Mesenteric fat pad (tissue), 1 donor: ENCODE measurements at places on chromosomes 5 and 9. TPM values are rescaled to one million over a fixed set of nuclear protein-coding genes. Genes with fewer than 3 reads are reported as not detected.

DNA sequence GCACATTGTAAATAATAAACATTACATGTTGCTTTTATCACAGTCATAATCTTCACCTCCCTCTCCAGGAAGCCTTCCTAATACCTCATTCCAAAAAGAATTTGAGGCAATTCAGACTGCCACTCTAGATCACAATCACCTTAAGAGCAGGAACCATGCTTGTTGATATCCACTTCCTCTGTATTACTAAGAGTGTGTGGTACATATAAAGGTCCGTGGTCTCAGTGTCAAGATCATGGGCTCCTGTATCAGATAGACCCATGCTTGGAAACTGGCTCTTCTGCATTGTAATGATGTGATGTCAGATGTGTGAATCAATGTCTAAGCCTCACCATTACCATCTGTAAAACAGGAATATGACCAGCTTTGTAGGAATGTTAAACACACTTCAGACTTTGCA is 114.1 kb downstream of the SPOCK1 start:
- no peak for DNase-seq

DNA sequence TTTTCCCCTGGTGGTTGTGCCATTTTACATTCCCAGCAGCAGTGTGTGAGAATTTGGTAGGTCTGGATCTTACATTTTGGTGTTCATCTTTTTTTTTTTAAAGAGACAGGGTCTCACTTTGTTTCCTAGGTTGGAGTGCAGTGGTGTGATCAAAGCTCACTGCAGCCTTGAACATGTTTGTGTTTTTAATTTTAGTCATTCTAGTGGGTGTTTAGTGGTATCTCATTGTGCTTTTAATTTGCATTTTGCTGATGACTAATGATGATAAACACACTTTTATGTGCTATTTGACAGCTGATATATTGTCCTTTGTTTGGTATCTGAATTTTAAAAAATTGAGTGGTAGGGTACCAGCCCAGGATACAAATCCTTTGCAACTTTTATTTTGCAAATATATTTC is 53.4 kb upstream of the POMT1 start:
- no peak for DNase-seq

DNA sequence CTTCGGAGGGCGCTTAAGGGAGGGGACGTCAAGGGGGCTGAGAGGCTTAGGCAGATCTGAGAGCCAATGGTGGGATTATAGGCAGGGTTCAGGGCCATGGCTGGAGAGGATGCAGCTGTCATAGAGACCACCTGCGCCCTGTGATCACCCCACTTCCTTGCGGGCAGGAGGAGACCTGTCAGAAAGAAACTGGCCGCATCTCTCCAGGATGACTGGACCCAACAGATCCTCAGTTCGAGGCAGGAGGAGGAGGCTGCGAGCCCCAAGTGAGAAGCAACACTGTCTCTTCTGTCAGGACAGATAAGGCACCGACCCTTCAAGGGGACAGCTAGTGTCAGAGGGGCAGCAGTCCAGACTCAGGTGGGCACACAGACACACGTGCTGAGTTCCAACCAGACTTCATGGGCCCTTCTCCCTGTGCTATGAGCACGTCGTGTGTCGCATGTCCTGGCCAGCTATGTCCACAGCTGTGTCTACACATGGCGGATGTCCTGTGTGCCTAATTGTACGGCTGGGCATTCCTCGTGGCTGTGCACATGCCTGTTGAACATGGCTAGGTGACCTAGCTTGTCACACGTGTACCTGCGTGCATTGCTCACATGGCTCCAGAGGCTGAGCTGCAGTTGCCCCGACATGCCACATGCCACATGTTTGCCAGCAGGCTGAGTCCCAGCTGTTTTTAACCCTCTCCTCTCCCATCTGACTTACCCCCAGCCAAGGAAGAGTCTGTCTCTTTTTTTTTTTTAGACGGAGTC is 583 bp upstream of the AQP3 start:
- no peak for DNase-seq

DNA sequence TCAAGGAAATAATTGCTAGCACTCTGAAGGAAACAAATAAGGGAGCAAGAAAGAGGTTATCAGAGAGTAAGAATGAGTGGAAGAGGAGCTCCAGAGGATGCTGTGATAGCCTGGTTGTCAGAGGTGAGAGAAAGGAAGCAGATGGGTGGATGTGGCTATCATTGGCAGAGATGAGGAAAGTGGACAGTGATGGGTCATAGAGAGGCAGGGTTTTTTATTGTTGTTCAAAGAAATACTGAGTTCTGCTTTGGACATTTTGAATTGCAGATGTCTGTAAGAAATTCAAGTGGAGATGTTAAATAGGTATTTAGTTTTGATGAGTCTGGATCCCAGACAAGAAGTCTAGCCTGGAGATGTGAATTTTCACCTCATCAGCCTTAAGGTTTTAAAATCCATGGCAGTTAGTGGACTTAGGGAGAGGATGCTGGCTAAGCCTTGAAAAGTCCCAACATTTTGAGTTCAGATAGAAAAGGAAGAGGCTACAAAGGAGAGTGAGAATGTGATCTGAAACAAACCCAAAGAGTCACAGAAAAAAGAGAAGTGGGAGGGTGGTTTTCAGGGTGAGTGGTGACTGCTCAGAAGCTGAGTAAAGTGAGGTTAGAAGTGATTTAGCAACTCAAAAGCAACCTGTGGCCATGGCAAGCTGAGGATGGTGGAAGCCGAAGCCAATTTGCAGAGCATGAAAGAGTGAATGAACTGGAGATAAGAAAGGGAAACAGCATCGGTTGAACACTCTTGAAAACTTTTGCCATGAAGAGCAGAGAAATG is 50.4 kb downstream of the PPIC start:
- no peak for DNase-seq

GRCh38 chr5:143585970-143586369 is 182.5 kb upstream of the NR3C1 start:
- no peak for DNase-seq

DNA sequence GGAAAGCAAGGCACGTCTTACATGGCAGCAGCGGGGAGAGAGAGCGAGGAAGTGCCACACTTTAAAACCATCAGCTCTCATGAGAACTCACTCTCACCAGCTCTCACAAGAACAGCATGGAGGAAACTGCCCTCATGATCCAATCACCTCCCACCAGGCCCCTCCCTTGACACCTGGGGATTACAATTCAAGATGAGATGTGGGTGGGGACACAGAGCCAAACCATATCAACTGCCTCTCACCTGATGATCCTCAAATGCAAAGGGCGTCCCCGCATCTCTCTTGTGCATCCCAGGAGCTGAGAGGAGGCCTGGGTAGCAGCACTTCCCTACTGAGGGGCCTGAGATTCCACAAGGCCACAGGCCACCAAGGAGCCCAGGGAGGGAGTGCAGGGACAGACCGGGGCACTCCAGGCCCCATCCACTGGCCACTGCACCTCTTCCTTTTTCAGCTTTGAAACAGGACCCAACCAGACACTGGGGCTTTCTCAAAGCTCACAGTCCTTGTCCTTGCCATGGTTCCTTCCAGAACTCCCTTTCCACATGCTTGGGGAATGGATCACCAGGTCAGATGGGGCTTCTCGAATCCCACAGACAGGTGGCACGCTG is 54.5 kb upstream of the IL17B start:
- DNase-seq = no peak

DNA sequence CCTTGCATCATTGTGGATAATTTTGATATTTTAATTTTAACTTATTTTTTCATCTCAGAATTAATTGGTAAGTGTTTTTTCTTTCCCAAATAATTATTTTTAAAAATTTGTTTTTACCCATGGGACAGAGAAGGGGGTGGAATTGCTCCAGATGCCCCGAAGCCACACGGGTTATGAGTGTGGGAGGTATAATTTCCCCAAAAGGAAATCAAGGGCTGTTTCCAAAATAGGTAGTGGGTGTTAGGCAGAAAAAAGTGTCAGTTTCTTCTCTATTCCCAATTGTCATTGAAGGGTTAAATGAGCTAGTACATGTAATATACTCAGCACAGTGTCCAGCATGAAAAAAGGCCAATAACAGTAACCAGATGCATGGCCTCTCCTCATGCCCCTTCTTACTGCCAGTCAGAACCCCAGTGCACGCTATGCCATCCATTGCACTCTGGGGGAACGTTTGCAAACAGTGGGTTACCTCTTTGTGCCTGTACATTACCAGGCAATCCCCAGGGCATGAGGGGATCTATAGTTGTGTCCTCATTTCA is 36.4 kb upstream of the ANGPTL2 start:
- DNase-seq = no peak

DNA sequence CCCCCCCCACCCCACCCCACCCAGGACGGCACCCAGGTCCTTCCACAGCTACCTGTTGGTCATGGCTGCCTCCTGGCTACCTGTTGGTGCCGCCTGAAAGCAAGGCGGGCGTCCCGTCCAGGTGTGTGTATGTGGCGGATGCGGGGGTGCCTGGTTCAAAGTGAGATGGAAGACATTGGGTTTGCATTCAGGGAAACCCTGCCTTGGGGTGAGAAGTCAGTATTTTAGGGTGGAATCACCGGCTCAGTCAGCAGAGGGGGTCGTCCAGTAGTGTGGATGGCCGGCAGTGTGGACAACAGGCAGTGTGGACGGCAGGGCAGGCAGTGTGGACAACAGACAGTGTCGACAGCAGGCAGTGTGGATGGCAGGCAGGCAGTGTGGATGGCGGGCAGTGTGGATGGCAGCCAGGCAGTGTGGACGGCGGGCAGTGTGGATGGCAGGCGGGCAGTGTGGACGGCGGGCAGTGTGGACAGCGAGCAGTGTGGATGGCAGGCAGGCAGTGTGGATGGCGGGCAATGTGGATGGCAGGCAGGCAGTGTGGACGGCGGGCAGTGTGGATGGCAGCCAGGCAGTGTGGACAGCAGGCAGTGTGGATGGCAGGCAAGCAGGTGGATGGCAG is 28.0 kb downstream of the NKD2 start:
- DNase-seq = no peak

GRCh38 chr9:119218293-119218692 is 150.9 kb downstream of the BRINP1 start:
- no peak for DNase-seq

- no peak for DNase-seq
Measured at GRCh38 chr9:72313507-72313906, 51.5 kb downstream of the ZFAND5 start.

GRCh38 chr5:41683181-41683580 is 172.8 kb upstream of the PLCXD3 start:
- no peak for DNase-seq

DNA sequence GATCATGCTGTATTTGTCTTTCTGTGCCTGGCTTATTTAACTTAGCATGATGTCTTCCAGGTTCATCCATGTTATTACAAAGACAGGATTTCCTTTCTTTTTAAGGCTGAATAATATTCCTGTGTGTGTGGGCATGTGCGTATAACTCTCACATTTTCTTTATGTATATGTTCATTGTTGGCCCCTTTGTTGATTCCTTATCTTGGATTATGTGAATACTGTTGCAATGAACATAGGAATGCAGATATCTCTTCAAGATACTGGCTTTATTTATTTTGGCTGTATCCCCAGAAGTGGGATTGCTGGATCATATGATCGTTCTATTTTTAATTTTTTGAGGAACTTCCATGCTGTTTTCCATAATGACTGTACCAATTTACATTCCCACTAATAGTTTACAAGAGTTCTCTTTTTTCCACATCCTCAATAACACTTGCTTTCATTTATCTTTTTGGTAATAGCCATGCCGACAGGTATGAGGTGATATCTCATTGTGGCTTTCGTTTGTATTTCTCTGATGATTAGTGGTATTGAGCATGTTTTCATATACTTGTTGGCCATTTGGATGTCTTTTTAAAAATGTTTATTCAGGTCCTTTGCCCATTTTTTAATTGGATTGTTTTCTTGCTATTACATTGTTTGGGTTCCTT is 38.0 kb downstream of the CREBRF start:
- DNase-seq = no peak

DNA sequence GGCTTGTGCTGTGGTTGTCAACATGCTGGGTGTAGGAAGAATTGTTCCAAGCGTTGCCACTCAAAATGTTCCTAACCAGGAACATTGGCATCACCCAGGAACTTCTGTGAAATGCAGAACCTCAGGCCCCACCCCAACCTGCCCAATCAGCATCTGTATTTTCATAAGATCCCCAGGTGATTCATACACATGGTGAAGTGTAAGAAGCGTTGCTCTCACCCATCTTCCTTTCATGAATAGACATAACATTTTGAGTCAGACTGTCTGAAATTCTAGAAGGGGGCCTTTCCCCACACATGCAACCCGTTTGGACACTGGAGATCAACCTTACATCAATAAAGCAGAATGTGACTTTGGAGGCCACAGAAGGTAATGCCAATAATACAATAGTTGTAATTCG is 9.3 kb upstream of the AFAP1L1 start:
- DNase-seq = no peak

DNA sequence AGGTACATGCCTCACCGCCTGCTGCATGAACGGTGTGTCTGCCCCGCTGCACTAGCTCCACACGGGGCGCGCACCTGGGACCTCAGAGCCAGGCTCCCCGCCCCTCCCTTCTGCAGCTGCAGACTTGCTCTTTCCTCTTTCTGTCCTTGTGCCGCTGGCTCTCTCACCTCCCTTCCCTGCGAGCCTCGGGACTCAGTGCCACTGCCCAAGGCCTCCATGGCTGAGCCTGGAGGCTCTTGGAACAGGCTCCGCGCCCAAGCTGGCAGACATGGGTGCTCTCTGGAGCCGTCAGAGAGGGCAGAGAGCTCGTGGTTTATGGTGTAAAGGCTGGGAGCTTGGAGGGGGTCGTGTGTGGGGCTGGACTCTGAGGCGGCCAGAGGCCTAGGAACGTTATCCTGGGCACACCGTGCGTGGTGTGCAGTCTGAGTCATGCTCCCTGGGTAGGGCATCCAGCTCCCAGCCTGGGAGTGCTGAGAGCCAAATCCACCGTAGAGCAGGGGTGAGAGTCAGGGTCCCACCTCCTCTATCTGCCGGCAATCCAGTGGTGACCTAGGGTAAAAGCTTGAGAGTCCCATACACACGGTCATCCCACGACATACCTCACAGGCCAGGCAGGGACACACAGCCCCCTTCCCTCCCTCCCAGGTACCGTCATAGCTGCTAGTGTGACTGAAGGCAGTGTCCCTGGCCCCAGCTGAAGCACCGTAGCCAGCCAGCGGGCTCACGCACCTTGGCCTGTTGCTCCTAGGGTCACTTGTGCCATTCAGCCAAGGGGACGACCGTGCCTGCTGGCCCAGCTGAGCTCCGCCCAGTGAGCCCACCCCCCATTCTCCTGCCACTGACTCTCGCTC is 22.4 kb downstream of the GOLGA2 start:
- DNase-seq = no peak

GRCh38 chr9:6525326-6526045 is 112.5 kb downstream of the UHRF2 start:
- no peak for DNase-seq

DNA sequence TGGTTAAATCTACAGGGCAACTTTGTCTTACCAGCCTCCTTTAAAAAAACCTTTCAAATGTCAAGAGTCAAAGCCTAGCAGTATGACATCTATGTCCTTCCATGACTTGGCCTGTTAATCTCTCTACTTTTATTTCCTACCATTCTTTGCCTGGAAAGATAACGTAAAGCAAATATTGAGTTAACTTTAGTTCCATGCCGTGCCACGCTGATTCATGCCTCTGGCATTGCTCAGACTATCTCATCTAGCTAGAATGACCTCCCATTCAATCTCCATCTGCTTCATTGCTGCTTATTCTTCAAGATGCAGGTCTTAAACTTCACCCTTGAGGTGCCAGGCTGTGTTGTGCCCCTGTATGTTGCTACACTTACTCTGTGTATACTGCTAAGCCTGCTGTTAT is 729.8 kb downstream of the EFNA5 start:
- no peak for DNase-seq

- no peak for DNase-seq
Measured at GRCh38 chr9:749716-750115, 91.8 kb upstream of the DMRT1 start.

GRCh38 chr5:122612901-122613300 is 162.0 kb upstream of the SNX2 start:
- DNase-seq = no peak

ITGA2 gene
- total RNA-seq = 2.4 TPM

TXNDC8 gene
- not detected for total RNA-seq

TOR4A gene
- total RNA-seq = 9.2 TPM

PCDHA10 gene
- total RNA-seq = 1.8 TPM

CTSV gene
- total RNA-seq = 0.22 TPM
